Stimulated activated CD4-positive, alpha-beta T cell treated with anti-CD3 and anti-CD28 coated beads, Interleukin-15, amount 100 ng/mL, for 1 hour (primary cell): ENCODE measurements at places on chromosomes 11 and 22.

- no peak for DNase-seq
Observed at GRCh38 chr11:81420668-81421250, 1312.9 kb downstream of the FAM181B start.

- DNase-seq = no peak
Observed at GRCh38 chr11:65493367-65494176, 5.3 kb upstream of the MALAT1 start.

GRCh38 chr22:38267086-38267485 lies 5.7 kb downstream of the TMEM184B start:
- DNase-seq = no peak

GRCh38 chr11:71485063-71485399 lies 32.0 kb downstream of the NADSYN1 start:
- no peak for DNase-seq
